ENCODE measurements at places on chromosomes 1 and 21.

DNA sequence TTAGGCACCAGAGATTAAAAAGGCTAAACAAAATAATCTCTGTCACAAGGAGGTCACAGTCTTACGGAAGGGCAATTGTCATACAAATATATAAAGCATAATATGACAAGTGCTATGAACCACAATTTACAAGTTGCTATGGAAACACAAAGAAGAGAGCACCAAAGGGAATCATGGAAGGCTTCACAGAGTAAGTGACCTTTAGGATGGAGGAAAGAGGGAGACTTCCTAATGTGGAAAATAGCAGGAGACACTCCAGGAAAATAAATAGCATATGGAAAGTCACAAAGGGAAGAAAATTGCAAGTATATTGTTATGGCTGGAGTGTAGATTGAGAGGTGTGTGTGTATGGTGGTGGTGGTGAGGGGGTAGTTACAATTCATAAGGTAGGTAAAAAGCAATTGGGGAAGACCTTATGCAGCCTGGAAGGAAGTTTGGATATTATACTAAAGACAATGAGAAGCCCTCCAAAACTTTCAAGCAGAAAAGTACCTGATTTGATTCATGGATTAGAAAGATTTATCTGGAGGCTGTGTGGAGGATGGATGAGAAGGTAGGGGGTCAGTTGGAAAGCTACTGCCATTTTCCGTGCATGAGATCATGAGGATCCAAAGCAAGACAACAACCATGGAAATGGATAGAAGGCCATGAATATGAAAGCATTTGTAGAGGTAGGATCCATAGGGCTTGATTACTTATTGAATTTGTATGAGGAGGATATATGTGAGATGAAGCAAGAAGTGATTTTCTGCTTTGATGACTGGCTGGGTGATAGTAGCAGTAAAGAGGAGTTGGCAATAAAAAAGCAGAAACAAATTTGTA is 61.7 kb downstream of the SAMSN1 start:
- no peak for DNase-seq

- DNase-seq, result no peak
These were observed 20.9 kb upstream of the MAN1A2 start for GRCh38 chr1:117346206-117346928.

- no peak for DNase-seq
These were observed 200.5 kb downstream of the TYW3 start for GRCh38 chr1:74933500-74933899.

DNA sequence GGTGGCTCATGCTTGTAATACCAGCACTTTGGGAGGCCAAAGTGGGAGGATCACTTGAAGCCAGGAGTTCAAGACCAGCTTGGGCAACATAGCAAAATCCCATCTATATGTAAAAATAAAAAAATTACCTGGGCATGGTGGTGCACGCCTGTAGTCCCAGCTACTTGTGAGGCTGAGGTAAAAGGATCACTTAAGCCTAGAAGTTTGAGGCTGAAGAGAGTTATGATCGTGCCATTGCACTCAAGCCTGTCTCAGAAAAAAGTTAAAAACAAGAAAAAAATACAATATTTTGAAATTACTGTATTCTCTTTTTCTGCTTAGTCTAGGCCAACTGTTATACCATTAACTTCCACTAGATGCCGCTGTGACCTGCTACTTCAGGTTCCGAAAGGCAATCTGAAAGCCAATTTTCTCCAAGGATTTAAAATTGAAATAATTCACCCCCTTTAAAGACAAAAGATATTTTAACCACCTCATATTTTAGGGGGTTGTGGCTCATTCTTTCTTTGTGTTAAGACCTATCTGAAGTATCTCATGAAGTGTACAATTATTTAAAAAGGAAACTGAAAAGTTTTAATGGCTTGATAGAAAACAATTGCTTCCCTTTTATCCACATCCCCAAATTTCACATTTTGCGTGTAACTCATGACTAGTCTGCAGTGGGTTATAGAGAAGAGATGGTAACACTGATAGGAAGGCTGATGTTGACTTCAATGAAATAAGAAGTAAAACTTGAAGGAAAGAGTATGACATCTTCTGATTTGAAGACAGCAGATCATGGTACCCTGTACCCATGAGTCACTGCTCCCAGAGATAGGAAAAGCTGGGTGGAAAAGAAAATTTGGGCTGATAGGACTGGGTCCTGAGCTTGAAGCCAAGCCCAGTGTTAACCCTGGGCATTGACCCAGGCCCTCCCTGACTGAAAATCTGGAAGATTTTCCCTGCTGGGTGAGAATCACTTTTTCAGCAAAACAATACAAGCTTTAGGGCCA is 24.4 kb upstream of the CLDN14 start:
- peak; percentile 74 for DNase-seq

DNA sequence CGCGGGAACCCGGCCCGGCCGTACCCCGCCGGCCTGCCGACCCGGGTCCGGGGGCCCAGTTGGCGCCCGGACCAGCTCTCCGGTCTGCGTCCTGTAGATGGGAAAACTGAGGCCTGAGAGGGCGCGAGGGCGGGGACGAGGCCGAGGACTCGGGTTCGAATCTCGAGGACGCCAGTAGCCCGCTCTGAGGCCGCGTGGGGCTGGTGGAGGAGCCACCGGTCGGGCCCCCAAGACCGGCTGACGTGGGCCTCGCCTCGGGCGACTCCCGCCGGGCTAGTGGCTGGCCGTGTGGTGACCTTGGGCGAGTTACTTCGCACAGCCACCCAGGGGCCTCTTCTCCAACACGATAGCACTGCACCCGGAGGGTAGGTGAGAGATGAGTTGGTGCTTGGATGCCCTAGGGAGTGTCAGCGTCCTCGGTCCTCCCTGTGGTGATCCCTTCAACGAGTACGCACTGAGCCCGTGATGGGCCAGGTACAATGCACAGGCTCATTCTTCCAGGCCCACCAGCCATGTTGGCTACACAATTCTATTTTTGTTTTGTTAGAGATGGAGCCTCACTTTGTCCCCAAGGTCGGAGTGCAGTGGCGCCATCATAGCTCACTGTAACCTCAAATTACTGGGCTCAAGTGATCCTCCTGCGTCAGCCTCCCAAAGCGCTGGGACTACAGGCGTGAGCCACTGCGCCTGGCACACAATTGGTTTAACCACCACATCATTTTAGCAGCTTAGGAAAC is 404 bp upstream of the SCMH1 start:
- peak; percentile 55 for DNase-seq

- DNase-seq, result peak; percentile 85
These were observed 46.5 kb upstream of the RNF11 start for GRCh38 chr1:51189421-51190073.

DNA sequence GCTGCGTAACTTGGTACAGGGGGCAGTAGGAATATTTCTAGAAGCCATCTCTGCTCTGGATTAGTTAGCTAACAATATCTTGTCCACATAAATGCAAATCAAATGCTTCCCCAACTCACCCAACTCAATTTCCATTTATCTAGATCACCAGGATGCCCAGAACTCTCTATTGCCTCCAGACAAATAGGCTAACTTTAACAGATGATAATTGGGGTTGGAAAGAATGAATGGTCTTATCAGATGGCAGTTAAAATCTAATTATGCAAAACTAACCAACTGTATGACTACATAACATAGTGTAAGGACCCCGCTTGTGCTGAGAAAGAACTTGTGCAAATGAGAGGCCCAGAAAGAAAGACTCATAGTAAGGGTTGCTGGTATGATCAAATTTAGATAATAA is 1024.8 kb downstream of the PLA2G4A start:
- no peak for DNase-seq

DNA sequence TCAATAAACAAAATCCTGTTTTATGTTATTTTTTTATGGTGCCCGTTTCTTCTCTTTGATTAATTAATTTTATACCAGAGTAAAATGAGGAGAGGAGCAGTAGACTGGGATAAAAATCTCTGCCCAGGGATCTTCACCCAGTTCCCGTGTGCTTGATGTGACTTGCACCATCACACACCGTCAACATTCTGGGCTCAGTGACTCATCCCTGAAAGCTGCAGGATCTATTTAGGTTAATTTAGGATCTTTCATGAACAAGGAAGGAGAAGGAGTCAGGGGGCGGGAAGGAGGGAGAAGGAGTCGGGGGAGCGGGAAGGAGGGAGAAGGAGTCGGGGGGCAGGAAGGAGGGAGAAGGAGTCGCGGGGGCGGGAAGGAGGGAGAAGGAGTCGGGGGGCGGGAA is 182.4 kb downstream of the SMYD3 start:
- DNase-seq, result no peak

DNA sequence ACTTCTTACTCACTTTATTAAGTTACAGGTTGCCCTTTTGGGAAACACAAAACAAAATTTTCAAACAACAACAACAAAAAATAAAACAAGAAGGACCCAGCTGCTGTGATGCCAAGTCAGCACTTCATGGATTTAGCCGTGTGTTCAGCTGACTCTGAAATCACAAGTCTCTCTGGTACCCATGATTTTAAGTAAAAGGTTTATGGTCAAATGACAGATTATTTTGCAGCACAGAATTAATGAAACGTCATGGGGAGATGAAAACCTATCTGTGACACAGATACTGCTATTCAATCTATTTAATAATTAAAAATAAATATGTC is 7.1 kb downstream of the AJAP1 start:
- no peak for DNase-seq

GRCh38 chr1:118290046-118290445 is 105.0 kb upstream of the SPAG17 start:
- DNase-seq, result no peak

- peak; percentile 38 for DNase-seq
These were observed 206.7 kb upstream of the C1orf87 start for GRCh38 chr1:60280256-60280655.

GRCh38 chr1:75342786-75343185 is 208.6 kb downstream of the LHX8 start:
- DNase-seq, result no peak

DNA sequence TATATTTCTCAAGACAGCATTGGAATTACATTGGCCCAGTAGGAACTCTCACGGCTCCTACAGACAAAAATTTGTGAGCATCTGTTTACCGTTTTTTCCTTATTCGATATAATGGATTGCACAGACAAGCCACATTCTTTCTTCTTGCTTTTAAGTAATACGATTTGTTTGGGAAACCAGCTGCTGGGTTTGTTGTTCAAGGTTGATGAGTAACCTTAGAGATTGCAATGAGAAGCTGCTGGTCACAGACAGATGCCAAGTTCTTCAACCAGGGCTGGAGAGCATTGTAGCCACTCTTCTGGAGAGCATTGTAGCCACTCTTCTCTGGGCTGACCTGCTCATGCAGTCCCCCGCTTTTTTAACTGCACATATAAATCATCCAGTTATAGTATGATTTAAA is 1.4 kb upstream of the MIA3 start:
- DNase-seq, result no peak

DNA sequence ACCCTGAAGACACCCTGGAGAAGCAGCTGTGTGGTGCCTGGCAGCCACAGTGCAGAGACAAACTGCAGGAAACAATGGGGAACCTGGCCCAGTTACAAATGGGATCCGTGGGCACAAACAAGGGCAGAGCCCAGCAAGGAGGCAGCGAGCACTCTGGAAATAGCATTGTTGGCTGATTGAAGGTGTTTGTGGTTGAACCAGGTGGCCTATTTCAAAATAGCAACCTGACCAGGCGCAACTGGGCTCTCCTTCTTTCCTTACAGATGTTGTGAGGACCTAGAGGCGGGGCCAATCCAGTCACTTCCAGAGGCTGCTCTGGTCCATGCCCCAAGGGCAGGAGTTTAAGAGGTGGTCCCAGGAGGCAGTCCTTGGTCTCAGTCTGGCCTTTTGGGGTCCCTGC is 21.7 kb upstream of the ZBTB21 start:
- no peak for DNase-seq

GRCh38 chr1:7561331-7561921 is 209.7 kb upstream of the VAMP3 start:
- DNase-seq, result peak; percentile 50

DNA sequence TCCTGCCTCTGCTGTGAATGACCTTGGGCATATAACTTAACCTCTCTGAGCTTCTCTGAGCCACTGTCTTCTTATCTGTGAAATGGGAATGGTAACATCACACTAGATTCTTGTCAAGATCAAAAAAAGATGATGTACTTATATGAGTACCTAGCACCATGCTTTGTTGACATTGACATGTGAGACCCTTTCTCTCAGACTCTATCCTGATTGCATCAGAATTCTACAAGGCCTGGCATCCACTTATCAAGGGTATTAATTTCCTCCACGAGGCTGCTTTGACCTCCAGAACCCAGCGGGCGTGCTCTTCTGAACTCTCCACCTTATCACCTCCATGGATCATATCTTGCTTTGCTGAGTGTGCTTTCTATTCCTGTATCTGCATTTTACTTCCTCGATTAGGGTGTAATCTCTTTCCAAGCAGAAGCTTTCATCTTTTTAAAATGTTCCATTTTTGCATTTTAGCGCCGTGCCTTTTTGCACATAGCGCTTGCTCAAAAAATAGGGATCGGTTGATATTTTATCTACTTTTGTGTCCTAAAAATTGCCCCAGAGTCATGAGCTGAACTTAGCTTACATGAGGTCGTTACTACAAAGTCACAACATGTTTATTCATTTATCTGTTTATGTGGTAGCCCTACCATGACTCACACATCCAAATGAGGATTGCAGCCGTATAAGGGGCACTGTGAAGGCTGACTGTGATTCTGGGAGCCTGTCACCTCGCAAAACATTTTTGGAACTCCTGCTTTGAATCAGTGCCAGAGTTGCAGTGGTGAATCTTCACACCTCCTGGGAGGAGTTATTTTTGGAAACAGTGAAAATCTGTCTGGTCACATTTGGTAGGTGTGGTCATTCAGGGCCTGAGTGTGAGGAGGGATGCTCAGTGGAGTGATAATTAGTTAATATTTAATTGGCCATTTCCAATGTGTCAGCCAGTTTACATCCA is 63.2 kb downstream of the IER5 start:
- DNase-seq, result peak; percentile 80

GRCh38 chr1:248065604-248066003 is 19.0 kb downstream of the OR2L3 start:
- DNase-seq, result no peak

- DNase-seq, result no peak
These were observed 19.8 kb upstream of the UBXN10 start for GRCh38 chr1:20166051-20166450.

GRCh38 chr21:43188592-43189210 is 19.9 kb downstream of the CRYAA start:
- peak; percentile 3 for DNase-seq

DNA sequence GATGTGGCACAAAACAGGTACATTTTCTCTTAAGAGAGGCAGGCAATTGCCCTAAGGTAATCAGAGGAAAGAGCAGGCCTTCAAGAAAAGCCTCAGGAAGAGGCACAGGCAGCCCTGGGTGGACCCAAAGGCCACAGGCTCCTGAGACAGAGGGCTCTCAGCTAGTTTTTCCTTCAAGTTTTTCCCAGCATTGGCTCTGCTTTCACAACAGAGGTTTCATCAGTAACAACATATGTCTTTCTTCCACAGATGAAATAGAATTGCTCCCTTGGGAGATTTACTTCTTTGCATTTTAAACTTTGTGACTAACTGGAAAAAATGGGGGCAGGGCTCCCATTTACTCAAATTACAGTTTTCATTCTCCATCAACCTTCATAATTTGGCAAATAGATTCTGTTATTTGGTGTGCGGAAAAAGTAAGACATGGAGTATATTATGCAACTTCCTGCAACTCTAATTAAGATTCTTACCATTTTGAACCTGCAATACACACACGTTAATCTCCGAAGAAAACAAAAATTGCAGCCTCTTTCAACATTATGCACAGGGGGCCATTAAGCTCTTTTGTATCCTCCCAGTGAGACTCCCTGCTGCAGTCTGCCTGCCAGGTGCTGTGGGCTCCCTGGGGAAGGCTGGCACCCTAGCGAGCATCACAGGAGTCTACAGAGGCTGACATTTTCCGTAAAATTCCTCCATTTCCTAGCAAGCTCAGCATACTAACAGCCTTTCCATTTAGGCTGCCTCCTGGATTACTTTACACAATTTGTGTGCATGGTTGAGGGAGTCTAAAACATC is 282.3 kb downstream of the USH2A start:
- DNase-seq, result no peak
